Vagina (tissue), 2 donors: ENCODE measurements at places on chromosomes 2 and 18.
A peak's percentile ranks its signal among the peaks of the same experiment; 100 is the strongest.

DNA sequence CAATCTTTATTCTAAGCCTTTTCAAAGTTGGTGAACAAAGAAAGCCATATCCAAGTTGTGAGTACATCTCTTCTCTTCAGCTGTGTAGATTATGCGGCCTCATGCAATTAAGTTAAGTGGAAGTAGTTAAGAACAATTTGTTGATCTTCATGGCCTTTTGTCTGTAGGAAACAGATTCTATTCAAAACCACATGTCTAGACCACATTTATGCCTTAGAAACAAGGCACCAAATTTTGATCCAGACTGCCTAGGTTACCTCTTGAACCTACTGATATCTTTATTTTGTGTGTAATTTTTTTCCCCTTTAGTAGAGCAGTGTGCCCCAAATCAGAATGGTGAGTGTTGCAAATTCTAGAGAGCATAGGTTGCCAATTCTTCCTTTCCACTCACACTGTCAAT lies 101.6 kb upstream of the CERS6 start:
- no peak for DNase-seq

DNA sequence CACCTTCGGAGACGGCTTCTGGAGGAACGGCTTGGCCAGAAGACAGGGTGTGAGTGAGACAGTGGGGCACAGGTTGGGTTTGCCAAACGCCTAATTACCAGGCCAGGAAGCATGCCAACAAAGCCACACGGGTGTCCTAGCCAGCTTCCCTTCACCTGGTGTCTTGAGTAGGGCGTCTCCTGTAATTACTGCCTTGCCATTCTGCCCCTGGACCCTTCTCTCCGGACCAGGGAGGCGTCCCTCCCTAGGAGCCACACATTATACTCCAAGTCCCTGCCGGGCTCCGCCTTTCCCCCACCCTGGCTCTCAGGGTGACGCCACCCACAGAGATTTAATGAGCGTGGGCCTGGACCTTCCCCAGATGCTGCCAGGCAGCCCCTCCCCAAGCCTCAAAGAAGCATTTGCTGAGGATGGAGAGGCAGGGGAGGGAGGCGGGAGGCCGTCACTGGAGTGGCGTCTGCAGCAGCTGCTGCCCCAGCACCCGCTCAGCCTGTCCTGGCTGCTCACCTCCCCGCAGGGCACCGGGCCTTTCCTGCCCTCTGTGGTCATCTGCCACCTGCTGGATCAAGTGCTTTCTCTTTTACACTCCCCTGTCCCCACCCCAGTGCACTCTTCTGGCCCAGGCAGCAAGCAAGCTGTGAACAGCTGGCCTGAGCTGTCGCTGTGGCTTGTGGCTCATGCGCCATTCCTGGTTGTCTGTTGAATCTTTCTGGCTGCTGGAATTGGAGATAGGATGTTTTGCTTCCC lies 20.7 kb downstream of the FOSL2 start:
- DNase-seq: no peak

DNA sequence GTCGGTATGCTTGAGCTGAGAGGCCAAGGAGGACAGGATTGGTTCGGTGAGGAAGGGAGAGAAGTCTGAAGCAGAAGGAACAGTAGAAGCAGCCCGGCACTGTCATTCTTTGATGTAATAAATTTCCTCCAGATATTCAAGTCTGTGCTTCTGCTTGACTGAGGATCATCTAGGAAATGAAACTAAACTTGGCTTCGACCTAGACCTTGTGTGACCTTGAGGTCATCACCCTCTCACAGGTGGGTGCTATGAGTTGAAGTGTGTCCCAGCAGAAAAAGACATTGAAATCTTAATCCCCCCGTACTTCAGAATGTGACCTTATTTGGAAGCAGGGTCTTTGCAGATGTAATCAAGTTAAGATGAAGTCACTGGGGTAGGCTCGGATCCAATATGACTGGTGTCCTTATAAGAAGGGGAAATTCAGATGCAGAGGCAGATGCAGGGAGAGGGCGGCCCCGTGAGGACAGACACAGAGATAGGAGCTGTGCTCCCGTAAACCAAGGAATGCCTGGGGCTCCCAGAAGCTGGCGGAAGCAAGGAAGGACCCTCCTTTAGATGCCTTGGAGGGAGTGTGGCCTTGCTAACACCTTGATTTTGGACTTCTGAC lies 49.0 kb downstream of the PRKCE start:
- DNase-seq: no peak

GRCh38 chr2:44753552-44754285 lies 187.8 kb upstream of the SIX3 start:
- no peak for DNase-seq

DNA sequence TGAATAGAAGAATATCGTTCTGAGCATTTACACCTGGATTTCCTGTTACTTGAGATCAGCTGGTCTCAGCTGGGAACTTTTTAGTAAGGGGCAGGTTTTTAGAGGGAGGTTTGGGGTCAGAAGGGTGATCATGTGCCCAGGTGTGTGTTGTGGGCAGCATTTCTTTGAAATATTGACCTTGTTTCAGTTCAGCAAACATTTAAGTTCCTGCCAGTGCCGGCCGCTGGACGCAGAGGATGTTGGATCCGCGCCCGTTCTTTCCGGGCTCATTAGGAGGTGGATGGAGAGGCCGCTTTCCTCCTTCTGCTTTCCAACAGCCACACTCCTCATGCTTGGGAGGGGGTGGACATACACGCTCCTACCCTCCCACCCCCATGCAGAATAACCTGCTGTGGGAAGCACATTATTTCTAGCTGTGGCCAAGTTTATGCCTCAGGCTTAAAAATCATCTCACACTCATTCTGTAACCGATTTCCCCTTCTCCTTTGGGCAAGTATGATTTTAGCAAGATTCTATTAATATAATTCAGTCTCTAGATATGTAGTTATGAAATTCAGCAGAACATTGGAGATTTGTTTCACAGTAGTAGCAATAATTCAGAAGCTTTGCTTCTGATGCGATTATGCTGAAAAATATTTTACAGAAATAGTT lies 131.4 kb downstream of the ZNF236 start:
- DNase-seq: no peak

DNA sequence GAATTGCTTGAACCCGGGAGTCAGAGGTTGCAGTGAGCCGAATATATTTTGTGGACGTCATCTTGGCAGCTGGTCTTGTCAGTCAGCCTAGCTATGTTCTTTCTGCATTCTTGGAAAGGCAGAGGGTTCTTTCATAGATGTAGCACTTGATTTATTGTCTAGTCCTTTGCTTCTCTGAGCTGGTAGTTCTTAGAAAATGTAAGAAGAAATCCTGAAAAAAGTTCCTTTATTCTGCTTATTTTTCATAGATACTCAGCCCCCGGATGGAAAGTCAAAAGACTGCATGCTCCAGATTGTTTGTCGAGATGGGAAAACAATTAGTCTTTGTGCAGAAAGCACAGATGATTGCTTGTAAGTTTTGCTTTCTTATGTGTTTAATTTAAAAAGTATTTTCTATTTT lies 21.3 kb downstream of the PLEKHB2 start:
- no peak for DNase-seq

GRCh38 chr18:28018351-28018750 lies 158.6 kb downstream of the CDH2 start:
- no peak for DNase-seq

- no peak for DNase-seq
These were observed 41.6 kb downstream of the CREB1 start for GRCh38 chr2:207571370-207571769.

- DNase-seq: no peak
These were observed 147.3 kb downstream of the AGAP1 start for GRCh38 chr2:235640926-235641723.

DNA sequence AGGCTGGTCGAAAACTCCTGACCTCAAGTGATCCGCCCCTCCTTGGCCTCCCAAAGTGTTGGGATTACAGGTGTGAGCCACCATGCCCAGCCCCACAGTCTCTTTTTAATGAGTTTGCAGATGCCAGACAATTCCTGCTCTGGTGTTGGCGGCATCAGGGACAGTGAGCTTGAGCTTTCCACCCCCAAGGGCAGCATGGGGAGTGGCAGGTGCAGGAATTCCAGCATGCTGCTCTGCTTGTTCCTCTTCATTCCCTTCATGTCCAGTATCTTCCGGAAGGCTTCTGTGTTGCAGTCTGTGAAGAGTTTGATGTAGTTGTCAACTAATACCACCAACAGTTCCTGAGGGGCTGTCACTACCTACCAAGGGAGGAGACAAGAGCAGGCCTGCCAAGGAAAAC lies 137.3 kb downstream of the SS18 start:
- DNase-seq: no peak

DNA sequence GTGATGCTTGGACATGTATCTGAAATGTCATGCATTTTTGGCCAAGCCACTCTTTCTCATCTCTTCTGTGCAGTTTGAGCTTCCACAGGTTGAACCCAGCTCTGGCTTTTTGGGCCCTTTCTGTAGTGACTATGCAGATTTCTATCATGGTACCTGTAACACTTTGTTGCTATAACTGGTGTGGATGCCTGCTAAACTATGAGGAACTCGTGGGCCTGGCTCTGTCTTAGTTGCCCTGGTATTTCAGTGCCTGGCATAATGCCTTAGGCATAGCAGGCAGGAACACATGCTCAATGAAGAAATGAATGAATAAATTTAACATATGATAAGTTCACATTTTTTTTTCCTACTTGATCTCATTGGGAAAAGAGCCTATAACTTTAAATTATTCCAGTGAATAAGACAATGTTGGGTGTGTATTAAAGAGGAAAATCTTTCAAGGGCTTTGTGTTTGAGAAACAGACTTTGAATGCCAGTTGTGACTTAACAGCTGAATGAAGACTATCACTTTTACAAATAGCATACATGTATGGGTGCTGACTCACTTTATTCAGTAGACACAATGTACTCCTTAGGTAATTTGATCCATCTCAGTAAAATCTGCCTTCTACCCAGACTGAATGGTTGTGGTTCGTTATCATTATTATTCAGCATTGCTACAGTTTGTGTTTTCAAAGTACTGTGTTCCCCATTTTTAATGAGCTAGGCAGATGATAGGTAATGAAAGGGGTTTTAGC lies 86.4 kb upstream of the MAP4K3 start:
- DNase-seq: no peak

GRCh38 chr18:39415471-39415870 lies 1849.9 kb upstream of the CELF4 start:
- DNase-seq: no peak

GRCh38 chr2:114456566-114456965 lies 14.1 kb downstream of the DPP10 start:
- no peak for DNase-seq

DNA sequence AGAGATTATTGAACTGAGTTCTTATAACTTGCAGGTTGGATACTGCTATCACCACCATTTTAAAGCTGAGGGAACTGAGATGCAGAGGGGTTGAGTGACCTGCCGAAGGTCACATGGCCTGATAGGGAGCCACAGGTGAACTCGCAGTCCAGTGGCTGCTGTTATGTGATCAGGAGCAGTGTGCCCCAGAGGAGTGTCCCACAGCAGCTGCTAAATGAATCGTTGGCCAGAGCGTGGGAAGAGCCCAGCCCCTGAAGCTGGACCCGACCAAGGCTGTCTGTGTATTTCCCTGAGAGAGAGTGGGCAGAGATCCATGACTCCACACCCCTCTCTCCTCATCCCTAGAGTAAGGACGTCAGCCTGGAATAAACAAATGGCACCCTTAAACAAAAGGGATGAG lies 26.7 kb upstream of the PRLH start:
- no peak for DNase-seq

GRCh38 chr18:77098538-77099174 lies 33.9 kb downstream of the MBP start:
- DNase-seq: no peak

DNA sequence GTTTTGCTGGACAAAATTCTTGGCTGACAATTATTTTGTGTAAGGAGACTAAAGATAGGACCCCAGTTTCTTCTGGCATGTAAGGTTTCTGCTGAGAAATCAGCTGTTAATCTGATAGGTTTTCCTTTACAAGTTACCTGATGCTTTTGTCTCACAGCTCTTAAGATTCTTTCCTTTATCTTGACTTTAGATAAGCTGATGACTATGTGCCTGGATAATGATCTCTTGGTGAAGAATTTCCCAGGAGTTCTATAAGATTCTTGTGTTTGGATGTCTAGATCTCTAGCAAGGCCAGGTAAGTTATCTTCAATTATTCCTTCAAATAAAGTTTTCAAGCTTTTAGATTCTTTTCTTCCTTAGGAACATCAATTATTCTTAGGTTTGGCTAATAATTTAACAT lies 534.8 kb upstream of the LRRTM4 start:
- no peak for DNase-seq

DNA sequence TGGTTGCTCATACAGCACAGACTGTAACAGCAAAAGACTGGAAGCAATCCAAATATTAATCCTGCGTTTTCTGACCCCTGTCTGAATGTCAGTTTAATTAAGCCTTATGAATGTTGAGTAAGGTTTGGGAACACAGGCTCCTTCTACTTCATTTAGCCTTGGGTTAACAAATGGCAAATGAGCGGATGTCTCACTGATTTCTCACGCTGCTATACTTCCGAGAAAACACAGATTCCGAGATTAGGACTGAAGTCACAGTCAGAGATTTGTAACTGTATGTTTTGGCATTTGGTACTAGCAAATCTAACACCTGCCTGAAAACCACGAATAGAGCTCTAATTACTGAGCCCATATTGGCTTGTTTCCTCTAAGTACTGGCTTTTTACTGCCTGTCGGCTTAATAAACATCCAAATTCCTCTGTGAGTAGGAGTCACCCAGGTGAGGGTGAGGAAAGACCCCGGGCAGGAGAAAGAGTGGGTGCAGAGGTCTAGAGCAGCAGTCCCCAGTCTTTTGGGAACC lies 10.6 kb downstream of the MC5R start:
- DNase-seq: no peak

- peak; percentile 93 for DNase-seq
These were observed 367.3 kb upstream of the SALL3 start for GRCh38 chr18:78612318-78612717.

DNA sequence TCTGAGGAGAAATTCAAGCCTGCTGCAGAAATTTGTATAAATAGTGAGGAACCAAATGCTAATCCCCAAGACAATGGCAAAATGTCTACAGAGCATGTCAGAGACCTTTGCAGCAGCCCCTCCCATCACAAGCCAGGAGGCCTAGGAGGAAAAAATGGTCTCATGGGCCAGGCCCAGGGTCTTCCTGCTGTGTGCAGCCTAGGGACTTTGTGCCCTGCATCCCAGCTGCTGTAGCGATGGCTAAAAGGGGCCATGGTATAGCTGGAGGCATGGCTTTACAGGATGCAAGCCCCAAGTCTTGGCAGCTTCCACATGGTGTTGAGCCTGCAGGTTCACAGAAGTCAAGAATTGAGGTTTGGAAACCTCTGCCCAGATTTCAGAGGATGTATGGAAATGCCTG lies 191.2 kb upstream of the BCL2L11 start:
- no peak for DNase-seq

DNA sequence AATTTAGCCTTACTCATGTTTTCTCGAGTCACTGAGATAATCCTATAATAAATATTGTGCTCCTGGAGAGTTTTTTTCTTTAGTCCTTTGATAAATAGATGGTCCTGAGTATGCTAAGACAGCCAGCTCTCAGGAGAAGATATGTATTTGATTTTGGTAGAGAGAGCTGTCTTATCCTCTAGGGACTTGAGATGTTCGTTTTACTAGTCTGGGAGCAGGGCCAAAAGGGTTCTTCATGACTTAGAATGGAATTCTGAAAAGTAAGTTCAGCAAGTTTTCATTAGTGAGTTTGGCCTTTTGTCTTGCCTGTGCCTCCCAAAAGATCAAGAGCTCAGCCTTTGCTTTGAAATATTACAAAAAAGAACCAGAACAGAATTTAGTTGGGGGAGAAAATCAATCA lies 246.7 kb downstream of the BABAM2 start:
- no peak for DNase-seq
